ENCODE measurements at places on chromosomes 4 and X. TPM values are rescaled to one million over a fixed set of nuclear protein-coding genes. Genes with fewer than 3 reads are reported as not detected.

The SPP1 gene
- polyA plus RNA-seq = 29.4 TPM

The CXCL5 gene
- polyA plus RNA-seq = 0.92 TPM

GRCh38 chr4:81436096-81436495, 35.6 kb downstream of the RASGEF1B start:
- no peak for DNase-seq

DNA sequence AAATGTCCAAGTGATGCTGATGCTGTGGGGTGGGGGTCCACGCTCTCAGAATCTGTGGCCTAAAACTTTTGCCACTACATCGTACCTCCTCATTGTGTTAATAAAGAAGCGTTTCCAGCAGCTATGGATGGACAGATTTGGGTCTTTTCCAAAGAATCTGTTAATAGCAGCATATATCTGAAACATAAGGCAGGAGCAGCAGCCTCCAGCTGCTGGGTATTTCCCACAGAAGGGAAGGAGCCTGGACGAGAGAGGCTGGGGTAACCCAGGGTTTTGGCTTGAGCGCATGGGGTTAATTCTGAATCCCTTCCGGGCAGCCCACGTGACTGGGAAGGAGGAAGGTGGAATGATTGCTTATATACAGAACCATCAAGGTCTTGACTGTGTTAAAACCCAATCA, 332.4 kb downstream of the BCOR start:
- no peak for DNase-seq

GRCh38 chrX:112841114-112841819, 636 bp upstream of the AMOT start:
- peak; percentile 93 for DNase-seq

The KLKB1 gene
- polyA plus RNA-seq = 0.46 TPM

- DNase-seq = peak; percentile 85
These were observed 206.2 kb downstream of the TENM3 start for GRCh38 chr4:182449186-182449929.

- no peak for DNase-seq
These were observed 218.5 kb downstream of the PRR32 start for GRCh38 chrX:127038065-127038464.

DNA sequence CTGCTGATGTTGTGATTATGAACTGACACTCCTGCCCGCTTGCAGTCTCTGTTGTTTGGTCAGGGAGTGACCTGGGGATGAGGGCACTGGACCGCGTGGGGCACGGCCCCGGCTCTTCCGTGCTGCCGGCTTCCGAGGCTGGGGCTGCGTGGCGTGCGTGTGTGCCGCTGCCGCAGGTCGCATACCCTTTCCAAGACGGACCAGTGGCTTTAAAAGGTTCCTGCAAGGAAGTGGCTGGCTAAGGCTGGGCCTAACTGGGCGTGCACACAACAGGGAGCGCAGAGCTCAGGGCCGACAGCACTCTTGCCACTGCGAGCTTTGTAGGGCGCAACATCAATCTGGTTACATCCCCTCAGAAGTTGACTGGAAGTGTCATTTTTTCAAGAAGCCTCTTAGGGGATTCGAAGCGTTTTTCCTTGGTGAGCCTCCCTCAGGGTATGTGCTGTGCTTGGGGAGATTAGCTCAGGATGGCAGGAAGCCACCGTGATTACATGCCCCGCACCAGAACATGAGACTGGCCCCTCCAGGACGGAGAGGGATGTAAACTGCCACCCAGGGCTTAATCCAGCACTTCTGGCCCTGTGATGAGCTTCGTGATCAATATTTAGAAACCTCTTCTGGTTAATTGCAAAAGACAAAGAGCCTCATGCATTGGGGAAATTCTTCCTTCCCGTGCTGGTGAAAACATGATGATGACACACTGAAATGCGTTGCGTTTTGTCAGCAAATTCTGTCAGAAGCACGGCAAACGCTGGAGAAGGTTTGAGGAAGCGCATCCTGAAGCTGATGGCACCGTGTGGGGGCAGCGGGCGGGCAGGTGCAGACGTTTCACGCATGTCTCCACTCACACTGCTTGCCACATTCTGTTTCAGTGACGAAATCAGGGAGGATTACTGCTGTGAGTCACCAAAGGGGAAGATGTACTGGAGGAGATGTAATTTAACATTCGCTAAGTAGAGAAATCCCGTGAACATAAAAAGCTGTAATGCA, 11.1 kb downstream of the MAEA start:
- DNase-seq = peak; percentile 79

The CXCL8 gene
- polyA plus RNA-seq = 109 TPM

- DNase-seq = no peak
These were observed 82.5 kb downstream of the HS6ST2 start for GRCh38 chrX:132875650-132876522.

DNA sequence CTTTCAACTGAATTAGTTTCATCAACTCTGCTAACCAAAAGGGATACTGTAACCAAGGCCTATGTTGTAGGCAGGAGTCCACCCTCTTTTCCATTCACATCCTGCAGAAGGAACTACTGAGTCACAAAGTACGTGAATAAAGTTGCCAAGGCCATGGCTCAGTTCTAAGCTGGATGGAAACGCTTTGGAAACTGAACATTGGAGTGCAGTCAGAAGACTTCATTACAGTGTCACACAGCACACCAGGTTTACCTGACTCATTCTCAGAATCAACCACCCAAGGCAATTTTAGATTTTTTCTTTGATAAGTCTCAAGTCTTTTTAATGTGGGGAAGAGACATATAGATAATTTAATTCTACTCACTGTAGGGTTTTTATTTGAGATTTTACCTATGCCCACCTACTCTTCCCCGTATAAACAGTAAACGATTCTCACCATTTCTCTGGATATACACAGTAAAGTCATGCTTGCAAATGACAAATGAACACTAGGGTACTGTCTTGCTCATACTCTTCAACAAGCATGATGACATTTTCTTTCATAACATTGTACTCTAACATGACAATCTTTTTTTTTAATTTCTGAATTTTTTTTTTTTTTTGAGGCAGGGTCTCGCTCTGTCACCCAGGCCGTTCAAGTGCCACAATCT, 58.9 kb upstream of the RBM47 start:
- DNase-seq = no peak

- no peak for DNase-seq
These were observed 7.7 kb upstream of the ZNF81 start for GRCh38 chrX:47828984-47829383.

The RASL11B gene
- polyA plus RNA-seq = not detected

The PPP4R3C gene
- not detected for polyA plus RNA-seq

DNA sequence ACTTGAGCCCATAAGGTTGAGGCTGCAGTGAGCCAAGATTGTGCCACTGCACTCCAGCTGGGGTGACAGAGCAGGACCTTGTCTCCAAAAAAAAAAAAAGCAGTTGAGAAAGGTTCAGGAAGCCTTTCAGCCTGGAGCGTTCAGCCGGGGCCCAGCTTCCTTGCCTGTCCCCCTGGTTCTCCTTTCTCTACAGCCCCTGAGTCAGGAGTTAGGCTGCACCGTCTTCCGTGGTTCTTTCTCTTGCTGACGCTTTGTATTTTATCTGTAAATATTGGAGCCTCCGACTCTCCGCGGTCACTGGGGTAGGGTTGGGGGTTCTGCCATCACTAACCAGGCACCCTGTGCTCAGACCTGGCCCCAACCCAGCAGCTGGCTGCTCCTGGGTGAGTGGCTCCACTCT, 13.8 kb upstream of the UVSSA start:
- no peak for DNase-seq

DNA sequence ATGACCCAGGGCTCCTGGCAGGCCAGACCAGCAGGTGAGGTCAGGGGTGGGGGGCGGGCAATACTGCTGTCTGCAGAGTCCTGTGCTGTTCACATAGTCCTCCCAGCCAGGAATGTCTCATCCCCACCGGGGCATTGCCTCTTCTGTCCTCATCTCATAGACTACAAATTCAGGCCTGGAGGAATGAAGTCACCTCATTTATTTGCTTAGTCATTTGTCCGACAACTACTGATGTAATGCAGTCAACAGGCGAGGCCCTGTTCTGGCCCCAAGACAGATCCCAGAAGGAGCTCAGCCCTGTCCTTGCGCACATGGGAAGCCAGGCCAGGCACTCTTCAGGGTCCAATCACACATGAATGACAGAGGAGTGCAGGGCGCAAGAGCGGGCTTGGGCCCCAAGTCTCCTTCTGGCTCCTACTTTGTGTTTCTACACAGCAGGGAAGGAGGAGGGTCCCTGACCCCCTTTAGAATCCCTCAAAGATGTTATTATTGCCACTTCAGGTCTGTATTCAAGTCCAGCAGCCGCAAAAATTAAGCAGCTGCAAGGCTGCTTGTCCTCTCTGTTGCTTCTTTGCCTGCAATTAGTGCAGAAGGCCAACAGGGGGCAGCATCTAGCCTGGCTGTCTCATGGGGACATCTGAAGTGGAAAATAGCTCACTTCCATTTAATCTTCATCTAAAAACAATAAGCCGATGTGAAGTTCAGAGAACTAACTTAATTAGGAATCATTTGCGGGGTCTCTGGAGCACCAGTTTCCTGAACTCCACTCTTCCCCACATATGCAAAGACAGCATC, 15.2 kb upstream of the HMX1 start:
- DNase-seq = no peak

The DGKK gene
- not detected for polyA plus RNA-seq

All from sigmoid colon (tissue), 7 donors.